ENCODE measurements at places on chromosomes 1 and 21.

- DNase-seq = no peak
Observed at GRCh38 chr1:83929184-83929583, 69.7 kb downstream of the TTLL7 start.

DNA sequence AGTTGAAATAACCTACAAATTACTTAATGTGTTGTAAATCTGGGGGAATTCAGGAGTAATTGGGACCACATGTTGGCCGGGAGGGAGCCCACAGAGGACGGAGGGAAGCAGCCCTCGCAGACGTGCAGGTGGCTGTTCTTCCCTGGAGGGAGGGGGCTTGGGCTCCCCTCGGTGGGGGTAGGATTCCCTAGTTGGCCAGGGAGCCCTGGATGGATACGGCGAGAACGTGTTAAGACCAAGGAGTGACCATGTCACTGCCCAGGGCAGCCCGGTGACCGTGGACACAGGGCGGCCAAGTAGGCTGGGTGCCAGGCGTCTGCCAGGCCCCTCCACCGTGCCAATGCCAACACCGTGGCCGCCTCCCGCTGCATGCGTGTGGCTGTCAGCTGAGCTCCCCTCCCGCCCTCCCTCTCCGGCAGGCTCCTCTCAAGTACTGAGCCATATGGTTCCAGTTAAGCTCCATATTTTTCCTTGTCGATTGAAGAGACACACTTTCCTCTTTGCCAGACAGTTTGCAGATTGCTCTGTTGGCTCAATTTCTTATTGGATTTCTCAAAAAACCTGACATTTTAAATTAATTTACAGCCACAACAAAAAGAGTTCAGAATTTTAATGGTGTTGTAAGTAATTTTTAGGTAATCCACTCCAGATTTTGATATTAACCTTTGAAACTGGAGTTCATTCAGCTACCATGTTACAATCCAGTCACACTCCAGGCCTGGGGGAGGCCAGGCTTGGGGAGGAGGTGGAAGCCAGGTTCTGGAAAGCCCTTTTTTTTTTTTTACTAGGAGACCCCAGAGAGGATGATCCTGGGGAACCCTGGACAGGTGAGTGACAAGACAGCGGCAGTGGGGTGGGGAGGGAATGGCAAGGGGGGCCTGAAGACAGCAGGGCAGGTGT lies 71.2 kb downstream of the CASZ1 start:
- DNase-seq = no peak

GRCh38 chr21:31395268-31395667 lies 51.2 kb upstream of the TIAM1 start:
- DNase-seq = no peak

DNA sequence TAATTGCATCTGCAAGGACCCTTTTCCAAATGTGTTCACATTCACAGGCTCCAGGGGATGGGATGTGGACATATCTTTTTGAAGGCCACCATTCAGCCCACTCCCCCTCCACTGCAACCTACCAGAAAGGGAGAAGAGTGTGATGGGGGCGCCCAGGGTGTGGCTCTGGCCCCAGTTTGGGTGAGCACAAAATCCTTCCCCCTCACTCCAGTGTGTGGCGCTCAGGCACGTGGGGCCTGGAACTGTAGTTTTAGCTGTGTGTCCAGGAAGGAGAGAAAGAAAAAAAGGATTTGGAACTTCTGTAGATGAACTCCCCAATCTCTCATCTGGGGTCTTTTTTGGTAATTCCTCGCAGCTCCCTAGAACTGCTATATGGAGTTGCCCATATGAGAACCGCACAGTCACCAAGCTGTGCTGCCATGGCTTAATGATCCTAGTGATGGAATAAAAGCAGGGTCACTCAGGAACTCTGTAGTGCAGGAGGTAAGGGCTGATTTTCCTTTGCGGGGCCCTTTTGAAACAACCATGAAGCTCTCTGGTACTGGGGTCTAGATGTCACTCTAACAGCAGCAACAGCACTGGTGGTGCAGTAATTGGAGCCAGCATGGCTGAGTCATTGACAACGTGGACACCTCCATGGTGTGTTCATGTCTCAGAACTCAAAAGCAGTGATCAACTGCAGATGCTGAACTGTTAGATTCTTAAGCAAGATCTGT lies 17.0 kb downstream of the AGT start:
- no peak for DNase-seq

- DNase-seq = no peak
Observed at GRCh38 chr1:167305059-167305705, 84.5 kb downstream of the POU2F1 start.

GRCh38 chr1:209584231-209584672 lies 738 bp downstream of the CAMK1G start:
- DNase-seq = no peak

DNA sequence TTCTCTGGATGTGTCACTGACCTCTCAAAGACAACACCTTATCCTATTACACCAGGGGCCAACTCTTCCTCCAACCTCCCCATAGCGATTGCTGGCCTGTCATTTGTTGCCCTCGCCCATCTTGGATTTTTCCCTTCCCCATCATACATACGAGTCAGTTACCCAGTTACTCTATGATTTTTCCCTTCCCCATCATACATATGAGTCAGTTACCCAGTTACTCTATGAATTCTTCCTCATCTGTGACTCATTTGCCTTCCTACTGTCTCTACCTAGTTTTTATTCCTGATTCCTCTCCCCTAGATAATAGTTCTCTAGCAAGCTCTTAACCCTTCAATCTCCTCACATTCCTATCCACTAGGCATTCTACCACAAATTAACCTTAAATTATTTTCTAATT lies 178.8 kb downstream of the NR5A2 start:
- no peak for DNase-seq

- DNase-seq = no peak
Observed at GRCh38 chr1:184161071-184161698, 109.7 kb downstream of the TSEN15 start.

- DNase-seq = no peak
Observed at GRCh38 chr1:42888013-42888633, 41.7 kb downstream of the ZNF691 start.

DNA sequence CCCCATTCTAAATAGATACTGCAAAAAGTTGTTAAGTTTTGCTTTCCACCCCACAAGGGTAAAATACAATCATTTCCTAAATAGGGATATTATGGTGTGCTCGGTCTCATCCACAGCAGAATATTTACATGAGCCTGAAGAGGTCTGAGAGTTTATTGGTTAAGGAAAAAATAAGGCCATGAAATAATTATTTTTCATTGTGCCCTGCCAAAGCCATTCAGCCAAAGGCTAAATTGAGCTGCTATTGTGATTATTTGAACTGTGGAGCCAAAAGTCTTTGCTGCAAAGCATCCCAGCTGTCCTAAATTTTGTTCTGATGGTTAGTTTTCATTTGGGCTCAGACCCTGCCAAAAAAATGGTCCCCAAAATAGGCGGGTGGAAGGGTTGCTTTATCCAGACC lies 298.7 kb upstream of the ESRRG start:
- no peak for DNase-seq

GRCh38 chr1:92273039-92273438 lies 25.7 kb downstream of the GLMN start:
- no peak for DNase-seq

GRCh38 chr1:23167353-23168078 lies 1.1 kb downstream of the LUZP1 start:
- no peak for DNase-seq

- peak; percentile 89 for DNase-seq
Observed at GRCh38 chr1:65148548-65149350, 746 bp downstream of the AK4 start.

- DNase-seq = no peak
Observed at GRCh38 chr1:156359973-156360372, 9.0 kb upstream of the RHBG start.

- DNase-seq = no peak
Observed at GRCh38 chr1:26305667-26306289, 658 bp downstream of the UBXN11 start.

- no peak for DNase-seq
Observed at GRCh38 chr1:208437401-208437800, 193.2 kb upstream of the PLXNA2 start.

DNA sequence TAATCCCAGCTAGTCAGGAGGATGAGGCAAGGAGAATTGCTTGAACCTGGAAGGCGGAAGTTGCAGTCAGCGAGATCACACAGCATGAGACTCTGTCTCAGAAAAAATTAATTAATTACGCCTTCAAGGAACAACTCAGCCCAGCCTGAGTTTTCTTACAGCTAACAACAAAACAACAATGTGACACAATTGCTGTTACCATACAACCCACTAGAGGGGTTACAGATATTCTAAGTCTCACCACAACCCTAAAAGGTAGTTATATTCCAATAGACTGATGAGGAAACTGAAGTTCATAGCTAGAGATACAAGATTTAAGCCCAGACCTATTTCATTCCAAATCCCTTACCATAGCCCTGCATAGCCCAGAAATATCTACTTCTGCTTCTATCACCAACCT lies 2.9 kb upstream of the LRRC8C start:
- DNase-seq = no peak

DNA sequence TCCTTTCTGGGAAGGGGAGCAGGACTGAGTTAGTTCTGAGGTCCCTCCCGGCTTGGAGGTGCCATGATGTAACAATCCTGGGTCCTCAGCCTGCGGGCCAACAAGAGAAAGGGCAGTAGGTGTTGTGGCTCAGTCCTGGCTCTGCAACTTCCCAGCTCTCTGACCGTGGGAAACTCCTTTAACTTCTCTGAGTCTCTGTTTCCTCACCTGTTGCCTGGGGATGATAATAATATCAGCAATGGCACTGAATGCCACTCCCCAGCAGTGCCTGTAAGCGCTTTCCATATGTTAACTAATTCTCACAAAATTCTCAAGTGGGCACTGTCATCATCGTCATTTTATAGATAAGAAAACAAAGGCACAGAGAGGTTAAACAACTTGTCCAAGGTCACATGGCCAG lies 2.3 kb downstream of the PADI3 start:
- no peak for DNase-seq

DNA sequence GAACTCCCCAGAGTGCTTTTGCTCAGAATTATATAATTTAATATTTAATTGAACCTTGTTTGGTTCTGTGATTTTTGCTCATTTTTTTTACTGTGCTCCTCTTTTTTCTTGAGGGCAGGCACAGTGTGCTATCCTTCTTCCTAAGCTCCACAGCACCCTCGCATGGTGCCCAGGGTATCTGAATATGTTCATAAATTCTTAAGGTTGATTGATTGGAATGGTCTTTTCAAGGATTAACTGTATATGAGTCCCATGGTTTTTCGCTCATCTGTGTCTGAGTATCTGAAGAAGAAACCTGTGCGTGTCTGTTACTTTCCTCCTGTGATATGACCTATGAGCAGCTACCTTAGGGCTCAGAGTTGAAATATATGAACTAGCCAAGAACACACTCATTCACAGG lies 393.7 kb downstream of the HLX start:
- DNase-seq = no peak

DNA sequence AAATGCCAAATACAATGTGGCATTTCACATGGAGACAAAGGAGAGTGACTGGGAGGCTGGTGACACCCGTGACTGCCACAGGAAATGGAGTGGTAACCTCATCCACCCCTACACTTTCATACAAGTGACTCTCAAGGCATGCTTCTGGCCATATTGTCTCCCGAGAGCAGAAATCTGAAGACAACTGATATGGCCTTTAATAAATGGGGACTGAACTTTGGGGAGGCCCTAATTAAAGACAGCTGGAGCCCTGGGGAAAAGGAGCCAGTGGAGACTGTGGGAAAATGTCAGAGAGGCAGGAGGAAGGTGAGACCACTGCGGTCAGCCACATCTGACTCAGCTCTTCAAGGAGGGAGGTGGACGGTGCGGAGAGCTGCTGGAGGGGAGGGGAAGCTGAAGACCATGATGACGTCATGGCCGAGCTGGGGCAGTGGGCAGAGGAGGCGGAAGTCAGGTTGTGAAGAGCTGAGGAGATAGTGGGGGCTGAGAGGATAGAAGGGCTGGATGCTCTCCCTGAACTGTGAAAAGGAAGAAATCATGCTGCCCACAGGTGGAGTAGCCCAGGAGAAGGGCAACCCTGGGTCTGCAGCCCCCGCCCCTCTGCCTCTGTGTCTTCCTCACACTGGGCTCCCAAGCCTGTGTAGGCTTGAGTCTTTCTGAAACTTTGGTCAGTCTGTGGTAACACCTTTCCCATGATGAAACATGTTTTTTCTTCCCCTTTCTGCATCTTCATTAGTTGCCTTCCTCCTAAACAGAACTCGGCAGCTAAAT lies 14.0 kb upstream of the NCF2 start:
- DNase-seq = no peak

DNA sequence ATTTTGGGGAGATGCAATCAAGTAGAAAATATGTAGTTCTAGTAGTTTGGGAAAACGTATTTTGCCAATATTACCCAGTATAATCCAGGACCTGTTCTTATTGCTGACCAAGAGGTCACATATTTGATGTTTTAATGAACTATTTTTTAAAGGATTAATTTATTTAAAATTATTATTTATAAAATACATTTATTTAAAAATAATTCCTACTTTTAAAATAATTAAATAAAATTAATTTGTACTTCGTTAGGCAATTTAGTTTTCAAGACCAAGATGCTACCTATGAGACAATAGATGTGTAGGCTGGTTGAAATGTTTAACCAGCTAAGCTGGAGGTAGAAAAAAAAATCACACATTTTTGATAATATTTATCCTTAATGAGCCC lies 140.4 kb upstream of the BEND5 start:
- DNase-seq = no peak

- DNase-seq = no peak
Observed at GRCh38 chr1:178055779-178056471, 38.0 kb upstream of the RASAL2 start.
